K562 (cell line): ENCODE measurements at places on chromosomes 12 and 14. TPM values are rescaled to one million over a fixed set of nuclear protein-coding genes. Genes with fewer than 3 reads are reported as not detected.

DNA sequence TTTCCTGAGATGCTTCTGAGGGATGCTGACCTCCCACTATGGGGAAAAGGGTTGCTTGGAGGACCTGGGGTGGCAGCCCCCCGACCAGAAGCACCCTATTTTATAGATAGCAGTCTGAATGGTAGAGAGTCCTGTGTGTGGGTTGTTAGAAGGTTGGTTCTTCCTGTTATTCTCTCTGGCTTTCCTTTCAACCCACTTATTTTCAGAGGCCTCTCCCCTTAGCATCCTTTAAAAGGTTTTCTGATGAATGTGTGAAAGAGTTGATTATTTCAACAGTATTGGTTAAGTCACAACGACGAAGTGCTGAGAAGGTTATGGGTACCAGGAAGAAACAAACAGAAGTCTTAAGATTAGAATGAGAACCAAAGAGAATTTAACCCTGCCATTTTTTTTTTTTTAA, 20.8 kb upstream of the MANSC4 start:
- H3K4me1 ChIP-seq: no peaks in the 10 kb centered on the region; the same call in 1 of the 2 replicates
- no peaks in the 10 kb centered on the region for H3K27me3 ChIP-seq
- peaks cover 21% of the 10 kb centered on the region; the same call in 2 of the 3 replicates for H3K36me3 ChIP-seq
- no peak for DNase-seq

The MYH6 gene
- total RNA-seq: not detected in 2 replicates

- no peaks in the 10 kb centered on the region for H3K36me3 ChIP-seq
- H3K27ac ChIP-seq: no peak overlapping the region
- DNase-seq: no peak
- no peaks in the 10 kb centered on the region for H3K27me3 ChIP-seq
These were observed 859.7 kb downstream of the GALC start for GRCh38 chr14:87133073-87133801.

- H3K27ac ChIP-seq: no peak overlapping the region
- H3K4me3 ChIP-seq: no peak overlapping the region
- H3K36me3 ChIP-seq: no peaks in the 10 kb centered on the region
These were observed 1.9 kb upstream of the FOXN3 start for GRCh38 chr14:89418976-89419375.

The SLCO1B3 gene
- not detected in 2 replicates for total RNA-seq

The WSCD2 gene
- 4.0 and 5.0 TPM in 2 replicates for total RNA-seq
